Stimulated activated CD4-positive, alpha-beta T cell treated with anti-CD3 and anti-CD28 coated beads, Interleukin-1b, Interleukin-23, amount 100 ng/mL, for 24 hours (primary cell): ENCODE measurements at places on chromosomes 6 and 20.

DNA sequence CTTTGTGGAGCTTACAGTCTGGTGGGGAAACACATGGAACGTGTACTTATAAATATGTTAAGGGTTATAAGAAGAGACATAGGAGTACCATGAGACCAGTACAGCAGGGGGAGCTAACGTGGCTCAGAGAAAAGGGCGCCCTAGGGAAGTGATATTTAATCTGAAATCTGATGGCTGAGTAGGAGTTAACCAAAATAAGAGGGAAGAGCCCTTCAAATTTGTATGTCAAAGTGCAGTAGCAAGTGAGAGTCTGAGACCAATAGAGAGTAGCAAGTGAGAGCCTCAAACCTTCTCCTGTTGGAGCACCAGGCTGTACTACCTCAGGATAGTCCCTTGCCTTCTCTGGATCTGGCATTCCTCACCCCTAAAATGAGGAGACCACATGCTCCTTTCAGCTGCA, 6.1 kb upstream of the PKIG start:
- no peak for DNase-seq

DNA sequence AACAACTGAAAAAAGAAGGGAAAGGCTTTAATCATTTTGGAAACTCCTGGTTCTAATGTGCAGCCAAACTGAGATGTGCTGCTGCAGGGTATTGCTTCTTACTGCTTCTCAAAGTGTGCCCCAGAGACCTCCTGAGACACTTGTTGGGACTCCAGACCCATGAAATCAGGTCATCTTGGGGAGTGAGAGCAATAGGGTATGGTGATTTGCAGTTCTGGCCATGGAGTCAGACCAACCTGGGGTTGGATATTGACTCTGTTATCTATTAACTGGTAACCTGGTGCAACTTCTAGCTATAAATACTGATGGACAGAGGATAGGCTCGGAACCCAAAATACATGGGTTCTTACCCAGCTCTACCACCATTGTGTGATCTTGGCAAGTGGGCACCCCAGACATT, 3.8 kb downstream of the TSPO2 start:
- no peak for DNase-seq

- no peak for DNase-seq
Measured at GRCh38 chr6:169409742-169410312, 156.2 kb upstream of the THBS2 start.

DNA sequence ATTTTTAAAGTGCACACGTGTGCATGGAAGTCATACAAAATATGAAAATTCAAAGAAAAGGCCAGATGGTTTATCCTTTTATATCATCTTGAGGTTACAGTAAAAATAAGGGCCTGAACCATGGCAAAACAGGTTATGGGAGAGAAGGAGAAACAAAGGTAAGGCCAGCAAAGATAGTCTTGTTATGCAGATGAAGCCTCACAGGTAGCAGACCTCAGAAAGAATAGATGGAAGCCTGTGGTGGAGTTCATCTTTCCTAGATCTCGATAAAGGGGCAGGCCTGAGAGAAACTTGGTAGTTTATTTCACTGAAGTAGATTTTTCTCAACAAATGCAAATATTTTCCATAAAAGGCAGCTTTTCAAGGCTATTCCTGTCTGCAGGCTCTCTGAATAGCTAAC, 693.8 kb downstream of the KHDRBS2 start:
- DNase-seq, result no peak

GRCh38 chr6:41778895-41779294, 805 bp downstream of the FRS3 start:
- DNase-seq, result no peak

DNA sequence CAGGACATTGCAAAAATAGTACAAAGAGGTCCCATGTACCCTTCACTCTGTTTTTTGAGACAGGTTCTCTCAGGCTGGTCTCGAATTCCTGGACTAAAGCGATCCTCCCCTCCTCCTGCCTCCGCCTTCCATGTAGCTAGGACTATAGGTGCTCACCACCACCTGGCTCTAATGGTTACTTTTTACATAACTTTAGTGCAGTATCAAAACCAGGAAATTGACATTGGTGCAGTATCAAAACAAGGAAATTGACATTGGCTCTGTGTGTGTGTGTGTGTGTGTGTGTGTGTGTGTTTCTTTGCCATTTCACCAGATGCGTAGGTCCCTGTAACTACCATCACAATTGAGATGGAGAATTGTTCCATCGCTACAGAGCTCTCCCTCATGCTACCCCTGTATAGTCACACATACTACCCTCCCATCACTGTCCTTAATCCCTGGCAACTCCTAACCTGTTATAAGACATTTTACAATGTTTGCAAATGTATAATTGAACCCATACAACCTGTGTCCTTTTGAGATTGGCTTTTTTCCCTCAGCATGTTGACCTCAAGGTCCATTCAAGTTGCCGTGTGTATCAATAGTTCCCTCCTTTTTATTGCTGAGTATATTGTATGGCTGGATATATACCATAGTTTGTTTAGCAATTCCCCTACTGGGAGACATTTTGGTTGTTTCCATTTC, 28.3 kb upstream of the RIPOR2 start:
- no peak for DNase-seq

GRCh38 chr6:35717449-35718374, 19.1 kb upstream of the ARMC12 start:
- no peak for DNase-seq

GRCh38 chr20:13267231-13267630, 46.2 kb downstream of the ISM1 start:
- no peak for DNase-seq

DNA sequence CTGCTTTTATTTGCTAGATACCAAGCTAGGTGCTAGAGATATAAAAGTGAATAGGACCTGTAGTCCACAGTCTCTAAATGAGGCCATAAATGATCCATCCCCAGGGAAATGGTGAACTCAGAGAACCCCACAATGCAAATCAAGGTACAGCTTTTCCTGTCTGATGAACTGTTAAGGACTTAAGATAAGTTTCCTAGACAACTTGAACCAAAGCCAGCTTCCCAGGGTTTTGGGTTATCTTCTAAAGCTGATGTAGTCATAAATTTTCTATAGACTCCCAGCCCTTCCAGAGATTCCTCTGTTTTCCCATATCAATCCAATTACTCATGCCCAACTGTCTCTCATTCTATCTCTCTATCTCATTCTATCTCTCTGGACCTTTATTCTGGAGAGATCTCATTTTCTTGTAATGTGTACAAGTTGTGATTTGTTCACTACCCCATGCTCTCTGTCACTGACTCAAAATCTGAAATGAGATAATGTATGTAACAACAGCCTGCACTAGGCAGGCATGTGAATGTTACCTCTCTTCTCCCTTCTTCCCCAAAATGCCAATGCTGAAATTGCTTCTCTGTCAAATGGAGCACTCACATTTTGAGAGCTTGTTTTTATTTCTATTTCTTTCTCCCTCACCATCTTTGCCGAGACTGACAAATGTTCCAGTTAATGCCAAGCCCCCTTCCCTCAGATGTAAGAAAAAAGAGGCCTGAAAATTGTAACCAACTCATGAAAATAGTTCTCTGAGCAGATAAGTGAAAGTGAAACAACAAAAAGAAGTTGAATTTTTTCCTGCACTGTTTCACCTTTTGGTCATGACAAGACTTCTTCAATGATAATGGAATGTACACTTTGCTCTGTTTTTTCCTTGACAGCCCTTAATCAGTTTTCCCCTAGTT, 279.9 kb downstream of the SLC35F1 start:
- no peak for DNase-seq

GRCh38 chr6:162497389-162497788, 230.2 kb downstream of the PRKN start:
- DNase-seq, result no peak

GRCh38 chr6:26285143-26286134, 79.6 kb upstream of the BTN3A2 start:
- peak; percentile 95 for DNase-seq

DNA sequence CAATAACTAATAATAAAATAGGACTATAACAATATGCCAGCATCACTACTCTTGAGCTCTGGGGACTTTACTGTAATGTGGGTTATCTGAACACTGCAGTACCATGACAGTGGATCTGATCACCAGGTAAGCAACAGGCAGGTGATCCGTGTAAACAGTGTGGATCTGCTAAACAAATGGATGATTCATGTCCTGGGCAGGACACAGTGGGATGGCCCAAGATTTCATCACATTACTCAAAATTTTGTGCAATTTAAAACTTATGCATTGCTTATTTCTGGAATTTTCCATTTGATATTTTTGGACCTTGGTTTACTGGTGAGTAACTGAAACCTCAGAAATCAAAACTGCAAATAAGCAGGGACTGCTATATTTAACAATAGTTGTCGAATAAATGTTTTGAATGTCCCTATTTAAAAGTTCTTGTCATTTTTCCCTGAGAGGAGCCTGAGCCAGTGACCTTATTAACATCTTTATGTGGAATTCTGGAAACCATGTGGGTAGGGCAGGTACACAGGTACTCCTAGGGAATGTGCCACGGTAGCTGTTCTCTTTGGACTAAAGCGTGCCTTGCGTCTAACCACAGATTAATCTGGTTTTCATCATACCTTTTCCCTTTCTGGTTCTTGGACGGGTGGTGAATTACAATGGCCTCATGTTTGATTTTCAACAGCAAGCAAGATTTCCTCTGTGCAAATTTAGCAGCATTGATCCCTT, 214.5 kb upstream of the SASH1 start:
- no peak for DNase-seq

DNA sequence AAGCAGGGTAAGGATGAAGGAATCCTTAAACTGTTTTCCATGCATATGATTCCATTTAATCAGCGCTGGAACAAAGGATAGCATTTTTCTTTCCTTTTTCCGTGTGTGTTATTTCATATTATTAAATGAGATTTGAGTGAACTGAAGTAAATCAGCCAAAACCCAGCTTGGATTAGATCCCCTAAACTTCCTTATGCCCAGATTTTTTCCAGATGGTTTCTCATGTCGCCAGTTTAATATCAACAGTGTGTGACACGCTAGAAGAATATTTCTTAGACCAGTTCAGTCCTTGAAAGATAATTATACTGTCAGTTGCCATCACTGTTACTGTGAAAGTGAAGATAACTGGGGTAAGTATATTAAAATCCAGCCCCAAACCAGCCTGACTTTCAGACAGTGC, 1009.4 kb downstream of the KIF16B start:
- no peak for DNase-seq

GRCh38 chr6:17022604-17023003, 79.2 kb upstream of the STMND1 start:
- DNase-seq, result no peak

DNA sequence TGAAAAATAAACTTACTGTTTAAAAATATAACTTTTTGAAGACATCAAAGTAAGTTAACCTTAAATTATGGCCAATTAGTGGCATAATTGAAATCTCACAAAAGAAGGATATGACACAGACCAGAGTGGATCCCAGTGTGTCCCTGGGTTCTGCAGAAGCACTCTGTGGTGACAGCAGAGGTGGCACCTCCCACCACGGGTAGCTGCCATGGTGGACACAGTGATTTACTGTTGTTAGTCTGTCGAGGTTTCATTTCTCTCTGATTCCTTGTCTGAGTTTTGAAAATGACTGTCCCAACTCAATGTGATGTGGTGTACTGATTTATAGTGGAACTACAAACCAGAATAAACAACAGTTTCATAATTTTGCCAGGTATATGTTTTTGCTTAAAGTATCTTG, 76.5 kb downstream of the TULP4 start:
- no peak for DNase-seq

DNA sequence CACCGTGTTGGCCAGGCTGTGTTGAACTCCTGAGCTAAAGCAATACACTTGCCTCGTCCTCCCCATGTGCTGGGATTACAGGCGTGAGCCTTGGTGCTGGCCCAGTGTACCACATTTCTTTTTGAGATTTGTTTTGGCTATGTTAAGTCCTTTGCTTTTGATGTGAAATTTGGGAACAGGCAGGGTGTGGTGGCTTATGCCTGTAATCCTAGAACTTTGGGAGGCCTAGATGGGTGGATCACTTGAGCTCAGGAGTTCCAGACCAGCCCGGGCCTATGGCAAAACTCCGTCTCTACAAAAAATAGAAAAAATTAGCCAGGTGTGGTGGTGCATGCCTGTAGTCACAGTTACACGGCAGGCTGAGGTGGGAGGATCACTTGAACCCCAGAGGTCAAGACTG, 40.2 kb downstream of the GINS1 start:
- no peak for DNase-seq

- DNase-seq, result no peak
Measured at GRCh38 chr20:61205769-61206168, 46.3 kb upstream of the CDH4 start.

DNA sequence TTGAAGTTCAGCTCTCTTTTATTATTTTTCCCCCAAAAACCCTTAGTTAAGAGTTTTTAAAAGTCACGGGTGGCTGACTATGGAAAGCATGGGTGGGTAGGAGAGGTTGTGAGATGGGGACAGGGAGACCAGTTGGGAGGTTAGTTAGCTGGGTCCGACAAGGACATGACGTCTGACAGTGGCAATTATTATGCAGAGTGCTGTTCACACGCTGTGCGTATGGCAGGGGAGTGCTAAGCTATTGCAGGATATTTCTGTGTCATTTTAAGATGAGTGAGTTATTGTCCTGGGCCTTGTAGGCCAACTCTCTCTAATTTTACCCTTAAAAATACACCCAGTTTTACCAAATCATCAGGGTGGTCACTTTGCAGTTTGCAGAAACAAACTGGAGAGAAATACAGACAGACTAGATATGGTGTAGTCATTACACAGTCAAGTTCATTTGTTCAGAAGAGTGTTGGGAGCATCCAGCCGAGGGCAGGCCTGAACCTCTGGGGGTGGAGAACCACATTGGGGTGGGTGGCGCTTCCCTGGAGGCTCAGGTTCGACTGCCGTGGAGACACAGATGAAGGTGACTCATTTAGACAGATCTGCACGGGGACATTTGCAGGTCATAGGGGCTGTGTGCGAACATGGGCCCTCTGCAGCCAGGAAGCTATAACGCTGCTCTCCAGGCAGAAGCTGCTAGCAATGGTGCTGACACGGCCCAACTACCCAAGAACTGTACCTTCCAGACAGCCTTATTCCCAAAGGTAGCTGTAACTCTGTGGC, 307.6 kb downstream of the QKI start:
- no peak for DNase-seq

- no peak for DNase-seq
Measured at GRCh38 chr20:16314748-16315159, 258.5 kb downstream of the KIF16B start.

GRCh38 chr6:13711324-13711732, 307 bp downstream of the RANBP9 start:
- DNase-seq, result no peak

DNA sequence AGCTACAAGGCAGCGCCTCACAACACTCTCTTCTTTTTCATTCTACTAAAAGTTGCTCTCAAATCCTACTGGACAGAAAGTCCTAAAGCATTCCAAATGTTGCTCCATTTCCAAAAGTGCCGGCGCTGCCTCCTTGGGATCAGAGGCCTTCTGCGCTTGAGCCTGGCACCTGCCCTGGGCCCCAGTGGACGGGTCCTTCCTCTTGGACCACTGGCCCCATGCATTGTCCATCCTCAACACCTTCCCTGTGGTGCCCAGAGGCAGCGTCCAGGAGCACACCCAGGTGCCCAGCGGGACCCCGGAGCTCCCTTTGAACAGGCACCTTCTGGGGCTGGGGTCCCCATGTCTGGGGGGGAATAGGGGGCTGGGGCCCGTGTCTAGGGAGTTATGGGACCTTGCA, 205.2 kb downstream of the ERMARD start:
- DNase-seq, result no peak

GRCh38 chr6:151847064-151847463, 39.6 kb downstream of the ESR1 start:
- no peak for DNase-seq
